ENCODE measurements at places on chromosomes 5 and 9.

DNA sequence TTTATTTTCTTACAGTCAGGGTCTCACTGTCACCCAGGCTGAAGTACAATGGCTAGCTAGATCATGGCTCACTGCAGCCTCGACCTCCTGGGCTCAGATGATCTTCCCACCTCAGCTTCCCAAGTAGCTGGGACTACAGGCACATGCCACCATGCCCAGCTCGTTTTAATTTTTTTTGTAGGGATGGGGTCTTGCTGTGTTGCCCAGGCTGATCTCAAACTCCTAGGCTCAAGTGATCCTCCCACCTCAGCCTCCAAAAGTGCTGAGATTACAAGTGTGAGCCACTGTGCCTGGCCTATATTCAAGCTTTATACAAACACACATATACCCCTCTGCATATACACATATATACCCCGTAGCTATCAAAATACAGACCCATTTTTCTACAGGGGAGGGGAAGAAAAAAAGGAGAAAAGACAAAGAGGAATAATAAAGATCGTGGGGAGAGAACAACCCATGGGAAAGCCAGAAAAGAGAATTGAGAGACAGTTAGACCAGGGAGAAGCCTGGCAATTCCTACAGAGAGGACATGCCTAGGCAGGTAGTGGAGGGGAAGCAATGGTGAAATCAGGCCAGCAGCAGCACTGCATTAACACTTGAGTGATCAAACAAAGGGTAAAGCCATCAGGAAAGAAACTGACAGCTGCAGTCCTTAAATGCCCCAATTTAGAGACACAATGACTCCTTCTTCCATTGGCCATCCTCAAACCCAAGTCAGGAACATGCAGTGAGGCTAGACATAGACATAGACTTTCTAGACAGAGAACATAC is 102.7 kb downstream of the EFNA5 start:
- no peak for DNase-seq

DNA sequence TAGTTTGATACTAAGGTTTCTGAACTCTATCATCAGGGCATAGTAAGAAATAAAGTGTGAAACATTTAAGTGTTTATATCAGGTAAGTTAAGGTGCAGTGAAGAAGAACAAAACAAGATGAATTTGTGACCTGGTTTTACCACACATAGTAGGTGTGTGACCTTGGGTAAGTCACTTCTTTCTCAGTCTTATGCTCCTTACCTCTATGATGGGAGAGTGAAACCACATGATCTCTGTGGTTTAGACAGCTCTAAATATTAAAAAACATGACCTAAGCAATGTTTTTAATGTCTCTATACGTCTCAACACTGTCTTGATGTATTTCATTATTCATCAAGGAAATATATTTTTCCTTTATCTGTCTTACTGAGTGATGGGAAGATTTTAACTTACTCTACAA is 629.6 kb upstream of the DMAC1 start:
- no peak for DNase-seq

DNA sequence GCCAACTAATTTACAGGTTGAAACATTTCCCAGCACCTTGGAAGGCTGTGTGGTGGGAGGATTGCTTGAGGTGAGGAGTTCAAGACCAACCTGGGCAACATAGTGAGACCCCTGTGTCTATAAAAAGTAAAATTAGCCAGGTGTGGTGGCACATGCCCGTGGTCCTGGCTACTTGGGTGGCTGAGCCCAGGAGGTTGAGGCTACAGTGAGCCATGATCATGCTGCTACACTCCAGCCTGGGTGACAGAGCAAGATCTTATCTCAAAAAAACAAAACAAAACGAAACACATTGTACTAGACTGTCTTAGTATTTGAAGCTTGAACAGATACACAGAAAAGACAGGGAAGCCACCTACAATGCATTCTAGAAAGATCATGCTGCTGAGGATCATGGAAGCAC is 2.8 kb upstream of the HSDL2 start:
- DNase-seq: no peak

- DNase-seq: no peak
Observed at GRCh38 chr9:1994180-1994579, 21.0 kb upstream of the SMARCA2 start.

GRCh38 chr9:16532272-16532671 is 338.2 kb downstream of the BNC2 start:
- no peak for DNase-seq

DNA sequence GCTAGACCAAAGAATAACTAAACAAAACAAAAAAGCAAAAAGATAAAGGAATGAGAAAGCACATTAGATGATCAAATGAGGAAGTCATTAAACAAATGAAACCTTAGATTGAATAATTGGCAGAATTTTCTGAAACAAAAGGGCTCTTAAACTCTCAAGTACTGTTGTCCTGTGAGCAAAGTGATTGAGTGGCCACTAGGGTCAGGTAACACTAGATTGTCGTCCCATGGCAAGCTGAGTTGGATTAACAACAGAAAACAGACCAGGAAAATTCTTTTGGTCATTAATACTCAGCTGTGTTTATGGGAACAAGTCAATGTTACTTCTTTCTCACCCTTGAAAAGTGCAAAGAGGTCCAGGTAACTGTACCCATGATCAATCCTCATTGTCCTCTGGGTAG is 81.6 kb upstream of the MRPS30 start:
- no peak for DNase-seq

GRCh38 chr5:52854301-52854700 is 66.6 kb downstream of the ITGA1 start:
- no peak for DNase-seq

DNA sequence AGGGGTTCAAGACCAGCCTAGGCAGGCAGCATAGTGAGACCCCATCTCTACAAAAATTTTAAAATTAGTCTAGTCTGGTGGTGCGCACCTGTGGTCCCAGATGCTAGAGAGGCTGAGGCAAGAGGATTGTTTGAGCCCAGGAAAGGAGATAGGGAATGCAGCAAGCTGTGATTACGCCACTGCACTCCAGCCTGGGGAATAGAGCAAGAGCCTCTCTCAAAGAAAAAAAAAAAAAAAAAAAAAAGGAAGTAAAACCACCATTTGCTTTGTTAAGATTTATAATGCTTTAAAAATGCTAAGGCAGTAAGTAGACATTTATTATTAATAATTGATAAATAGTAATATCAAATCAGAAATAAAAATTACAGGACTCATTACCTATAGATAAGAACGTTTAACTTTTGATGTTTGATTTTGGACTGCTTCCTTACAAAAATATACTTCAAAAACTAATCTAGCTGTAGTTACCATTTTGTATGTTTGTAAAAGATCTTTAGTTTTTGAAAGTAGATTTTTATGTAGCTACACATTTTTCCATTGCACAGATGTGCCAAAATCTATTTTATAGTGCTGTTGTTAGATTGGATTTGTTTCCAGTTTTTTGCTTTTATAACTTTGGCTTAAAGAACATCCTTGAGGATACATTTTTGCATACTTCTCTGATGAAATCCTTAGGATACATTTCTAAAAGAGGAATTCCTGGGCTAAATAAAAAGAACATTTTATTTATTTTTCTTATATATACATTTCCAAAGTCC is 86.4 kb downstream of the INIP start:
- DNase-seq: no peak

GRCh38 chr9:134895097-134895496 is 14.5 kb downstream of the FCN2 start:
- DNase-seq: no peak

DNA sequence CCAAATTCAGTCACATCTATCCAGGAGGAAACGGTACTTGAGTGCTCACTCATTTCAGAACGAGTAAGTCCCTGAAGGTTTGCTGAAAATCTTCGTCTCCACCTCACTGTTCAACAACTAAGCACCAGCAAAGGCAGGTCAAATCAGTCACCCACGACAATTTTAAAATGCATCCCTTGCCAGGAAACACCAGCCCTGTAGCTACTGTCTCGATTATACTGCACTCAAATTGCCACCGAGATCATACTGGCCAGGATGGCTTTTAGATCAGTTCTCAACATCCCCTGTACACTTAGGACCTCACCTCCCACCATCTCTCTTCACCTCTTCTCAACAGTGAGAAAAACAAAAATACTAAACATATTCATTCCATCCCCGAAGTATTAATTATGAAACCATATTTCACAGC is 298.6 kb downstream of the AGTPBP1 start:
- no peak for DNase-seq

DNA sequence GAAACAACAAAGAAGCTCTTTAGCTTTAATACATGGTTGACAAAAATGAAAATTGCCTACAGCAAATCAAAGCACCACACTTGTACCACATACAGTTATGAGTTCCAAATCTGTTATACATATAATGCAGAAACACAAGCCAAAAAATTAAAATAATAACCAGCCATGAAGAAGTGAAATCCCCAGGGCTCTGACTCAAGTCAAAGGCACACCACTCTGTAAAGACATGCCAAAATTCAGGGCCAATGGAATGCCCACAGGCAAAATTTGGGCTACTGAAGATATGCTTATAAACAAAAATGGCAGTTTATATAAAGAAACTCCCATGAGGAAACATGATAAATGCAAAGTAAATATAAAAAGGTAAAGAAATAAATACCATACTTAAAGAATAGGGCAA is 29.0 kb downstream of the THBS4 start:
- no peak for DNase-seq

DNA sequence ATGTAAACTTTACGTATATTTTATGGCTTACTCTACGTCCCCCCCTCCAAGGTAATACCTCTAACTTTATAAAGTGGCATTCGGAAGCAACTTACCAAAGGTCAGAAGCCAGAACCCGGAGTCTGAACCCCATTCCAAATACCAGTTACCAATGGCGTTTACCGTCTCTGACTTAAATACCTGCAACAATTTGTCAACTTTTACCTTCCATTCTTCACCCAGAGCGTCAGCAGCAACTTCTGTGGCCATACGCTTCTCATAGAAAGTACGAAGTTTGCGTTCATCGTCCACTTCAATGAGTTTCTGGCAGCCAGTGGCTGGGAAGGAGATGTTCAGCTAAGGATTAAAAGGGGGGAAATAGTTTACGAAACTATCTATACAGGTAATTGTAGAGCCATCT is 753 bp downstream of the RPS6 start:
- DNase-seq: no peak

DNA sequence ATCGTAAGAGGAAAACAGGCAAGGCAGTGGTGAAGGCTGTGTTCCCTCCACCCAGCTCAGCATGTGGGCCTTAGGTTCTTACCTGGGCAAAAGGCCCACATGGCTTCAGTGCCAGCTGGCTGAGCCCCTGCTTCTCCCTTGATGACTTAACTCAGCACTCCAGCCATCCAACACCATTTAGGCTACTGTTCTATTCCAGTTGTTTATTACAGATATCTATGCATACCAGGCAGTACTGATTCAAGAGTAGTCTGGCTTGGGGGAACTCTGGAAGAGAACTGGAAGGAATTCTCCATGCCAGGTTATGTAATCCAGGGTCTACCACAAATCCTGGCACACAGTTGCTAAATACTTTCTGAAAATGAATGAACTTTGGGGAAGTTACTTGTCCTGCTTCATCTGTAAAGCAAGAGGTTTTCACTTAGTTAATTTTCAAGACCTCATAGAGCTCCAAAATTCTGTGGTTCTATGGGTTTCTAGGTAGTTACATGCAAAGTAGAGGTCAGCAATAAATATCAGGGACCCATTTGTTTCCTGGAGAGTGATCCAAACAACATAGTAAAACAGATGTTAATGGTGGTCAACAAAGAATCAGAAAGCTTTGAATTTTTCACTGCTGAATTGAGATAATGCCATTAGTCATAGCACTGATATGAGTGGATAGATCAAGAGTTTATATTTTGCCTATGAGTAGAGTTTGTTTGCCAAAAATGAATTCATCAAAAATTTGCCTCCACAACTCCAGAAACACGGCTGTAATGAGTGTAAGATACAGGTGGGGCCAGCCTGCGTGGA is 88.2 kb upstream of the OSMR start:
- DNase-seq: no peak

DNA sequence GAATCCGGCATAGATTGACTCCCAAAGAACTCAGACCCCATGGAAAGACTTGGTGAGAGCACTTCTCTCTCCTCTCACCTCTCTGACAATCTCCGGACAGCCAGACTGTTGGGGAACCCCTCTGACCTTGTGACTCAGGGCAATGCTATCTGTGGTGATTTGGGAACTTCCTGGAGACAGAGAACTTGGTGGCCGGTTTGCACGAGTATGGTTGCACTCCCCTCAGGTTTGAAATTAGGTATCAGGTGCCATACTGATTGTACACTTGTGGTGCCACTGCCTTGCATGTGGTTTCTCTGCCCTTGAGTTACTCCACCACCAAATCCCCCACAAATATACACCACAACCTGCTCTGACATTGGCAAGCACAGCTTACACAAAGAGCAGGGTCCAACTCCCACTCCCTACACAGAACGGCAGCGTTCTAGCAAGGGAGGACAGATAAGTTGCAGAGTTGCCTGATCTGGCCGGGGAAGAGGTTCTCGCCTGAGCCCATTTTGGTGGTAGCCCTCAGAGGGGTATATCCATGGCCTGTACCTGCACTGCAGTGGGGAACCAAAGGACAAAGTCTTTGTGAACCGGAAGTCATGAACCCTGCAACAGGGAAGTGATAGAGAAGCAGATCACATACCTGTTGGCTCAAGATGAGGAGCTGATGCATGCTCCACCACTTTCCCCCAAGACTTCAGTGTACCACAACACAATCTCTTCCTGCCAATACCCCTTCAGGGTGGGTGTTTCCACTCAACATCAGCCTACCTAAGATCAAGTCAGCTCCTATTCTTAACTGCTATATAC is 255.1 kb downstream of the MCTP1 start:
- DNase-seq: no peak

GRCh38 chr9:68966496-68966944 is 47.4 kb downstream of the PRKACG start:
- DNase-seq: no peak

- no peak for DNase-seq
Observed at GRCh38 chr5:133244242-133244641, 192.4 kb downstream of the HSPA4 start.

GRCh38 chr5:115459855-115460341 is 84.7 kb downstream of the FEM1C start:
- no peak for DNase-seq

GRCh38 chr9:136247947-136248637 is 2.5 kb upstream of the QSOX2 start:
- DNase-seq: no peak

- DNase-seq: peak; percentile 23
Observed at GRCh38 chr9:134738869-134739659, 97.5 kb downstream of the COL5A1 start.

DNA sequence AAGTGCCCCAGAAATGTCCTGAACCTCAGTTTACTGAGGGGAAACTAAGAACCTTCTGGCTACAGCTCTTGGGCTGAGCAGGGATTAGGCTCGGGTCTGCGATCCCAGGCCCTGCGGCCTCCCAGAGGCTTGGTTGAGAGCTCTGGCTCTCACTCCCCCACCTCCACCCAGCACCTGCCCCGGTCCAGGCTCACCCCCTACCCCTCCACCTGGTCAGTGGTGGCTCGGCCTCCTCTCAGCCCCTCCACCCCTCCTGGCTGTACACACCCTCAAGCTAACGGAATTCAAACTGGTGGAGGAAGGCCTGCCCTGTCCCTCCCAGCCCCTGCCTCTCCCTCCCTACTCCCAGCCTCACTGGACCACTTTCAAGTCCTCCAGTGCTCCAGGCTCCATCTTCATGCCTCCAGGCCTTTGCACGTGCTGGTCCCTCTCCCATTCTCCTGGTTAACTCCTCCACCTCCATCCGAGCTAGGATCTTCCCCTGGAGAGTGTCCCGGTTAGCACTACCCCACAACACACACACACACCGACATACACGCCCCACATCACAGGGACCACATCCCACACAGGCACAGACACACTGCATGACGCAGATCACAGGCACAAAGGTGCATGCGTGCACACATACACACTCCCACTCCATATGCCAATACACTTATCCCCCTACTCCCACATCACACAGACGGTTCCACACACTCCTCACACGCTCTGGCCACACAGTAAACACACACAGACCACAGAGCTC is 130.9 kb downstream of the C9orf50 start:
- DNase-seq: peak; percentile 32

Measured in activated T-cell treated with anti-CD3 and anti-CD28 coated beads for 48 hours (primary cell).